ENCODE measurements at places on chromosomes 1 and 21.

DNA sequence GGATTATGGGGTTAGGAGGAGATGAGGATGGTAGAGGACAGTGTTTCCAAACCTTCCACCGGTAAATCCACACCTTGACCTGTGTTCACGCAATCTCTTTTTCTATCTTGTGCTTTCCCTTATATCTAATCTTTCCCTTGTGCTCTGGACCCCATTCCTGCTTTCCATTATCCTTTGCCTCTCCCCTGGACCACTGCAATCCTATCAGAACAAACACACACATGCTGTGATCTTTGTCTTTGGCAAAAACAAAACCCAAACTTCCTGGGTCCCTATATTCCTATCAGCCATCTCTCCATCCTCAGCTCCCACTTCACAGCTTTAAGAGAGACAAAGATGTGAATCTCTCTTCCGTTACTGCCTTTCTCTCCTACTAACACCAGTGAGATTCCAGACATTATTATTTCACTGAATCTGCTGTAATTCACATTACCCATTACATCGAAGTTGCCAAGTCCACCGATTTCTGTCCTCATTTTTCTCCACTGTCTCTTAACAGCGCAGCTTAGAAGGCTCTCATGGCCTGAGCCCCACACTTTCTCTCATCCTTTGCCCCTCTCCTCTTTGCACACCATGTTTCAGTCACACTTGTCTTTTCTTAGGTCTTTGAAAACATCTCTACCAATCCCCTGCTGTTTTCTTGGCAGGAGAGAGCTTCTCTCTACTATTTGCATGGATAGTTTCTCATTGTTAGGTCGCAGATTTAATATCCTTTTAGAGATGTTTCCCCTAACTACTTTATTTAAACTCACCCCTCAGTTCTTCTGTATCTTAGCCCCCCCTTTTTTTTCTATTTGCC, 230.0 kb upstream of the B3GALT2 start:
- DNase-seq, result no peak
- no peak overlapping the region for H3K27ac ChIP-seq
- no peaks in the 10 kb centered on the region for H3K36me3 ChIP-seq
- H3K27me3 ChIP-seq, result no peaks in the 10 kb centered on the region

GRCh38 chr1:156667610-156667967, 9.6 kb downstream of the NES start:
- DNase-seq, result no peak
- no peak overlapping the region for H3K4me3 ChIP-seq
- no peaks in the 10 kb centered on the region for H3K27me3 ChIP-seq
- peaks cover 8% of the 10 kb centered on the region for H3K4me1 ChIP-seq

- H3K27me3 ChIP-seq, result no peaks in the 10 kb centered on the region
- H3K36me3 ChIP-seq, result no peaks in the 10 kb centered on the region
- no peaks in the 10 kb centered on the region for H3K4me1 ChIP-seq
- no peak overlapping the region for H3K4me3 ChIP-seq
- no peak overlapping the region for H3K27ac ChIP-seq
Measured at GRCh38 chr1:171204296-171204695, 19.2 kb downstream of the FMO2 start.

GRCh38 chr1:185645162-185645640, 89.0 kb upstream of the HMCN1 start:
- peaks cover 13% of the 10 kb centered on the region for H3K4me1 ChIP-seq
- H3K36me3 ChIP-seq, result peaks cover 7% of the 10 kb centered on the region
- no peak overlapping the region for H3K4me3 ChIP-seq
- no peak for DNase-seq
- H3K27ac ChIP-seq, result 0 out of 2 replicates have a peak overlapping the region, but pooled peaks have one; percentile 58
- no peaks in the 10 kb centered on the region for H3K27me3 ChIP-seq

GRCh38 chr1:61448914-61449313, 276.0 kb downstream of the TM2D1 start:
- no peaks in the 10 kb centered on the region for H3K4me1 ChIP-seq
- no peak for DNase-seq
- no peaks in the 10 kb centered on the region for H3K36me3 ChIP-seq
- no peak overlapping the region for H3K4me3 ChIP-seq
- no peaks in the 10 kb centered on the region for H3K27me3 ChIP-seq
- no peak overlapping the region for H3K27ac ChIP-seq

DNA sequence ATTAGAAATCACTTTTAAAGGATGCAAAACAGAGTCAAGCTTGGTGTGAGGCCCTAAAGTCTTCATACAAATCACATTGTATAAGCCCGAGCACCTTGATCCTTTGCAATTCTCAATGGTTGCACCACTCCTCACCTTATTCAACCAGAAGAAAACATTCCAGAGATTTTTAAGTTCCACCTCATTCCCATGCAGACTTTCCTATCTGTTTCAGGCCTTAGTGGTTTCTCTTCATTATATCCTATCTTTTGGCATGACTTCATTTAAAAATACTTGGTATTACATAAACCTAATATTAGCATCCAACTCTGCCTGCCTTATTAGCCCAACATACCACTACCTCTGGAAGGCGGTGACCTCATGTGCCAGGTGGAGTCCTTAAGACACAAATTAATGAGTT, 9.3 kb upstream of the GREM2 start:
- H3K4me1 ChIP-seq, result no peaks in the 10 kb centered on the region
- H3K4me3 ChIP-seq, result no peak overlapping the region
- H3K36me3 ChIP-seq, result no peaks in the 10 kb centered on the region
- H3K27me3 ChIP-seq, result no peaks in the 10 kb centered on the region
- DNase-seq, result no peak

DNA sequence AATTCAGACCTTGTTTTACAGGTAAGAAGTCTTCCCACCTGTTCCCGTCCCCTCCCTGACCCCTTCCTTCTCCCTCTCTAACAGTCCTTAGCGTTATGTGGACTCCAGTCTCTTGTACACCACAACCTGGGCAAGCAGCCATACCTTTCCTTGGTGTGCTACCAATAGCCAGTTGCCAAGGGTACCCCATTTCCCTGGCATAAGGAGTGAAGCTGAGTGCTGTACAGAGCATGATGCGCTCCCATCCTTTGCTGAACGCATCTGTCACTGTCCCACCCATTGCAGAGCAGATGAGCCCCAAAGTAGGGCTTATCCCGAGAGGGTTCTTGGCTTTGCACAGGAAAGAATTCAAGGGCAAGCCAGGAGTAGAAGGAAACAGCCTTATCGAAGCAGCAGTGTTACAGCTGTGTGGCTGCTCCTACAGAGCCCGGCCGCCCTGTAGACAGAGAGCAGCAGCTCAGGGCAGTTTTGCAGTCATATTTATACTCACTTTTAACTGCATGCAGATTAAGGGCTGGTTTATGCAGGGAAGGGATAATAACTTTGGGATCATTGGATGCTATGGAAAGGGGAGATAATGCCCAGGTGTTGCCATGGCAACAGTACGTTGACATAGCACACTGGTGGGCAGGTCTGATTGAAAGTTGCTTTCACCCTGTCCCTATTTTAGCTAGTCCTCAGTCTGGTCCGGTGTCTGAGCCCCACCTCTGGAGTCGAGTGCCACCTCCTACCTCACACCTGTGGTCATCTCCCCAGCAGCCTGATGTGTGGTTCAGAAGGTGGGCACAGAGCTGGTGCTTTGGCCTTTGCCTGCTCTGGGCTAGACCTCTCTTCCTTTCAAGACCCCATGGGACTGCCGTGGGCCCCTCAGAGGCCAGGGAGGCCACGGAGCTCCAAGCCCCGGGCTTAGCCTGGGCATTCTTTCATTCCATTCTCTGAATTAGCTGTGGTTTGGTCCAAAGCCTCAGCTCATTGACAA, 5.1 kb downstream of the FHAD1 start:
- H3K4me3 ChIP-seq, result no peak overlapping the region
- no peaks in the 10 kb centered on the region for H3K36me3 ChIP-seq
- H3K27ac ChIP-seq, result no peak overlapping the region
- H3K4me1 ChIP-seq, result no peaks in the 10 kb centered on the region
- DNase-seq, result no peak

DNA sequence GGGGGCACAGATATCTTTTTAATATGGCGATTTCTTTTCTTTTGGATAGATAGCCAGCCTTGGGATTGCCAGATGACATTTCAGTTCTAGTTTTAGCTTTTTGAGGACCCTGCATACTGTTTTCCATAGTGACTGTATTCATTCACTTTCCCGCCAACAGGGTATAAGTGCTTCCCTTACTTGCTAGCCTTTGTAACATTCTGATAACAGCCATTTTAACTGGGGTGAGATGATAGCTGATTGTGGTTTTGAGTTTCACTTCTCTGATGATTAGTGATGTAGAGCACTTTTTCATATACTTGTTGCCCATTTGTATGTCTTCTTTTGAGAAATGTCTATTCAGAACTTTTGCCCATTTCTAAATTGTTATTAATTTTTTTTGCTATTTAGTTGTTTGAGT, 151.9 kb downstream of the NTPCR start:
- H3K27ac ChIP-seq, result no peak overlapping the region
- H3K4me3 ChIP-seq, result no peak overlapping the region
- no peaks in the 10 kb centered on the region for H3K4me1 ChIP-seq
- no peaks in the 10 kb centered on the region for H3K27me3 ChIP-seq

GRCh38 chr1:9589144-9589718, 520 bp downstream of the TMEM201 start:
- peaks cover 28% of the 10 kb centered on the region for H3K4me1 ChIP-seq
- no peaks in the 10 kb centered on the region for H3K36me3 ChIP-seq
- no peak for DNase-seq
- H3K27ac ChIP-seq, result no peak overlapping the region
- peak overlapping the region; percentile 60 for H3K4me3 ChIP-seq

DNA sequence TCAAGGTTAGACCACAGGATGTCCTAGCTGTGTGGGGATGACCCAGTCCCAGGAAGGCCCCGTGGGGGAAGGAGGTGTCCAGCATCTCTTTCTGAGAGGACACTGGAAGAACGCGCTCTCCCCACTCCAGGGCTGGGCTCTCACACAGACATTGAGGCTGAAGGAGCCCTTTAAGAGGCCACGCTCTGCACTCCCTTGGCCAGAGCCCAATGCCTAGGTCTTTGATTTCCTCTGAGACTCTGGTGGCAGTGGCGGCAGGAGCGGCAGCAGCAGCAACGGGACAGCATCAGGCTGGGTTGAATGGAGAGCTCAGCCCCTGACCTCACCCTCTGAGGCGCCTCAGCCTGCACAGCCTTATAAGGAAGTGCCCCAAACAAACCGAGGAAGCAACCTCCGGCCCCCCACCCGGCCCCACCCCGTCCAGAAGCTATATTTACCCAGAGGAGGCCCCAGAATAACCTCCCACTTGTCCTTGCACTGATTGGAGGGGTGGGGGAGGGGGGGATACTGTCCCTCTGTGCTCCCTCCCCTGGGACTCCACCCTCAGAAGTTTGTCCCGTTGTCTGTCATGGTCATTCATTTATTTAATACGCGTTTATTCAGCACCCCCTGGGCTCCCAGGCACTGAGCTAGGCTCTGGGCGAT, 12.3 kb downstream of the NES start:
- peaks cover 15% of the 10 kb centered on the region for H3K4me1 ChIP-seq
- H3K4me3 ChIP-seq, result no peak overlapping the region
- peak; percentile 55 for DNase-seq
- no peak overlapping the region for H3K27ac ChIP-seq
- no peaks in the 10 kb centered on the region for H3K27me3 ChIP-seq
